Activated naive CD4-positive, alpha-beta T cell treated with anti-CD3 and anti-CD28 coated beads, Interleukin-2, amount 10 ng/mL, durations not matched to agents 7 days and 5 days (primary cell): ENCODE measurements at places on chromosomes 16 and 17.
A peak's percentile ranks its signal among the peaks of the same experiment; 100 is the strongest.

GRCh38 chr17:76901542-76902197, 33.5 kb downstream of the MGAT5B start:
- no peak for DNase-seq

- no peak for DNase-seq
These were observed 348.0 kb downstream of the UTP18 start for GRCh38 chr17:51608251-51608933.

DNA sequence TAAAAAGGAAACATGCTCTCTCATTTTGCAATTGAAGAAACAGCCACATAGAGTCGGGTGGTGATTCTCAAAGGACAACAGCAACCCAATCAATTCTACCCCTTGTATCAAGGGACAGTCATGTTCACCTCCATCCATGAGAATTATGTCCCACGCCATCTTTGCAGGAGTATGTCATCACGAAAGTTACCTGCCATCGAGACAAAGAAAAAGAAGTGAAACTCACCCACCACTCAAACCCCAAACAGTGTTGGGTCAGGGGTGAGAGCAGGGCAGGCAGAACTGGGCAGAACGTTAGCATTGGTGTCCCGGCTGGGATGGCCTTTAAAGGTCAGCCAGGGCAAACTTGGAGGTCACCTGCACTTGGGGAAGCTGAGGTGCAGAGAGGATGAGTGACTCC, 24.2 kb upstream of the HNF1B start:
- DNase-seq: no peak

- peak; percentile 43 for DNase-seq
These were observed at the start of gene IRX3 for GRCh38 chr16:54286366-54287130. TSS of gene IRX3 (minus strand) at chr16:54286787. CDS start at chr16:54286050, 737 bp downstream.

DNA sequence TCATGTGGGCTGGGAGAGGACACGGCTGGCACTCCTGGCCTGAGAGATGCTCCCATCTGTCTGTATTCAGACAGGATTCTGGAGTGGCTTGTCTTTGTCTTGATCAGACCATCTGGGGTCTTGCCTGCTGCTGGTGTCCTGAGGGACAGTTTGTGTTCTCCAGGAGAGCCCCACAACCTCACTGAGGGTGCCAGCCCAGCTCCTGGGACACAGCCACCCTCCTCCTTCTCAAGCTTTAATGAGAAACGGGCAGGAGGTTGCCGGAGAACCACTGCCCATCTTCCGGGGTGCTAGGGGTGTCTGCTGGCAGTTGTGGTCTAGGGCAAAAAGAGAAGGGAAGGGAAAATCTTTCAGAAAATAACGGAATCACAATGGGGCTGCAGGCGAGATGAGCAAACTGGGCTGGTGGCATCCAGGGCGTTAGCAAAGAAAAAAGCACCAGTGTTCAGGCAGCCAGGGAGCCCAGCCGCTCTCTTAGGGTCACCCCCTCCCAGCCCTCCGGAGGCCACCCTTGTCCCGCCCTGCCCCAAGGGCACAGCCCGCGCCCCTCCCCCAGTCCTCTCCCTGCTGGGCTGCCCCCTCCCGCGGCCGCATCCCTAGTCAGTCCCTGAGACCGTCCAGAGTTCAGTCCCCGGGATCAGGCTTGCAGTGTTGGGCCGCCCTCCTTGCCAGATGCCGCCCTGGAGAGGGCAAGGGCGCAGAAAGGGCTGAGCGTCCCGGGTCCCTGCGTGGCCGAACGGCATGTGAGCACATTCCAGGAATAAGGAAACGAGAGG, 824.7 kb downstream of the KCNJ18 start:
- DNase-seq: no peak

GRCh38 chr17:2978991-2979390, 84.4 kb downstream of the OR1D5 start:
- DNase-seq: no peak

DNA sequence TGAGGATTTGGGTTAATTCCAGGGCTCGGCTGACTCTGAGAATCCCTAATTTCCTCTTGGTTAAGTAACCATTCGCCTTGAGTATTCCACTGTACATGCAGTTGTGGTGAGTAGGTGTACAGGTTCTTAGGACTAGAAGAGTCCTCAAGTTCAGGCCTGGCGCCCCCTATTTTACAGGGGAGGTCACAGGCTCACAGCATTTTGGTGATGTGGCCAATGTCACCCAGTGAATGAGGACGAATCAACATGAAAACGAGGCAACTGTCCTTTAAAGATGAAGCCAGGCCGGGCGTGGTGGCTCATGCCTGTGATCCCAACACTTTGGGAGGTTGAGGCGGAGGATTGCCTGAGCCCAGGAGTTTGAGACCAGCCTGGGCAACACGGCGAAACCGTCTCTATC, 55.4 kb downstream of the ABCC6 start:
- DNase-seq: no peak

GRCh38 chr16:3590736-3591435, 13.7 kb upstream of the NLRC3 start:
- DNase-seq: no peak

- peak; percentile 59 for DNase-seq
These were observed 12.3 kb downstream of the RFFL start for GRCh38 chr17:35051183-35051578.

DNA sequence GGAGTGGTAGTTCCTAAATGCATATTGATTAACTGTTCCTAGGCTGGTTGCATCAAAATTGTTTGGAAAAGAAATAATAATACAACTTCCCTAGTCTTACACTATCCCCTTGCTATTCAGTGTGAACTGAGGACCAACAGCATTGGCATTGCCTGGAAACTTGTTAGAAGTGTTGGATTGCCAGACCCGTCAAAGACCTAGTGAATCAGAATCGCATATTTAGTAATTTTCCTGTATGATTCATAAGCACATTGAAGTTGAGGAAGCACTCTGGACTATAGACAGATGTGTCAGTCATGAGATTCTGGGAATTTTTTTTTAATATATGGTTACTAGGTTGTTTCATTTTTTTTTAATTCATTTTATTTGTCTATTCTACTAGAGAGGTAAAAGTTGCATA, 34.7 kb upstream of the KCNJ16 start:
- no peak for DNase-seq

DNA sequence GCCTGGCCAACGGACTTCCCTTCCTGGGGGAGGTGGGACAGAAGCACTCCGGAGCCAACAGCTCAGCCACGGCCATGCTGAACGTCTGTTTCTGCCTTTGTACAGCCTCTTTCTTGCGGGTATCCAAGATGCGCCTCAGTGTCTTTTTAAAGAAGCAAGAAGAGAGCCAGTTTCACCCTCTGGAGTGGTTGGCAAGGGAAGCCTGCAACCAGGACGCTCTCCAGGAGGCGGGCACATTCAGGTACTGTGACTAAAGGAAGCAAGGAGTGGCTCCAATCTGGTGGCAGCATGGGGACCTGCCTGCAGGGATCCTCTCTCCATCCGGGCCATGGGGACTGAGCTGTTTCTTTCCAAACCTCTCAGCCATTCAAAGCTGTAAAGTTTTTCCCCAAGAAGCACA, 60.6 kb upstream of the ENDOV start:
- DNase-seq: no peak

GRCh38 chr17:72295916-72296315, 175.1 kb downstream of the SOX9 start:
- DNase-seq: no peak

DNA sequence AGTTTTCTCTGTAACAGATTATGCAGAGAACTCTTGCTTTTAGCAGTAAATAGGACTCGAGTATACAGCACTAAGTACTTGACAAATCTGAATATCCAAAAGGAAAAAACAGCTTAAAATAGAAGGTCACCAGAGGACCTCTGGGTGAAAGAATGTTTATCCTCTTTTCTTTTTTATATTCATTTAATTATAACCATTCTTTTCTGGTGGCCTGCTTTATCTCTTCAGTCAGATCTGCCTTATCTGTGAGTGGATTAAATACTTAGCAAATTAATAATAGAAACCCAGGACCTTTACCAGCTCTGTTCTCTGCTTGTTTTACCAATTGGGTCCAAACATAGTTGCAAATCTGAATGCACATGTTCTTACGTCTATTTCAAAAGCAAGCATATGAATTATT, 8.6 kb downstream of the DGKE start:
- DNase-seq: no peak

DNA sequence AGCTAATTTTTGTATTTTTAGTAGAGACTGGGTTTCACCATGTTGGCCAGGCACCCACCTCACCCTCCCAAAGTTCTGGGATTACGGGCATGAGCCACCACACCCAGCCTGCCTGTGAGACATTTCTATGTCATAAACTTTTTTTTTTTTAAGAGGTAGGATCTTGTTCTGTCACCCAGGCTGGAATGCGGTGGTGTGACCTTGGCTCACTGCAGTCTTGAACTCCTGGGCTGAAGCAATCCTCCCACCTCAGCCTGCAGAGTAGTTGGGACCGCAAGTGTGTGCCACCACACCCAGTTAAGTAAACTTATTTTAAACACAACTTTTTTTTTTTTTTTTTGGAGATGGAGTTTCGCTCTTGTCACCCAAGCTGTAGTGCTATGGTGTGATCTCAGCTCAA, 47.2 kb downstream of the SCNN1G start:
- no peak for DNase-seq

- no peak for DNase-seq
These were observed 77.9 kb downstream of the KSR1 start for GRCh38 chr17:27533874-27534815.

DNA sequence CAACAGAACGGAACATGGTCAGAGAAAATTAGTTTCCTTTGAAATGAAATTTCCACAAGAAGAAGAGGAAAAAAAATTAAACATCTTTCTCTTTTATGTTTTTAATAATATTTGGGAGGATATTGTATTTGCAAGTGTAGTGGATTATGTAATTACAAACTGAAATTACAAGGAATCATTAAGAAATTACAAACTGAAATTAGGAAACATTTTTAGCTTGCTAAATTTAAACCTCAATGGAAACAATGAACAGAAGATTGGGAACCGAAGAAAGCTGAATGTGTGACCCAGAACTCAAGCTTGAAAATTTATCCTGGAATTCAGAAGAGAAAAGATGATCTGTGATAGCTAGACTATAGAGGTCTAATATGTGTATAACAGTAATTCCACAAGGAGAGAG, 4.4 kb upstream of the PIK3R5 start:
- DNase-seq: no peak

GRCh38 chr16:2250652-2251295, 613 bp downstream of the ECI1 start:
- peak; percentile 65 for DNase-seq

- DNase-seq: no peak
These were observed 102.1 kb upstream of the SIAH1 start for GRCh38 chr16:48487287-48487686.

- no peak for DNase-seq
These were observed 29.6 kb downstream of the NFAT5 start for GRCh38 chr16:69595127-69596036.
